Chondrocyte (in vitro differentiated cells): ENCODE measurements at places on chromosomes 7 and 10. TPM values are rescaled to one million over a fixed set of nuclear protein-coding genes. Genes with fewer than 3 reads are reported as not detected.

GRCh38 chr10:67296926-67297325, 371.1 kb downstream of the LRRTM3 start:
- DNase-seq, result no peak

DNA sequence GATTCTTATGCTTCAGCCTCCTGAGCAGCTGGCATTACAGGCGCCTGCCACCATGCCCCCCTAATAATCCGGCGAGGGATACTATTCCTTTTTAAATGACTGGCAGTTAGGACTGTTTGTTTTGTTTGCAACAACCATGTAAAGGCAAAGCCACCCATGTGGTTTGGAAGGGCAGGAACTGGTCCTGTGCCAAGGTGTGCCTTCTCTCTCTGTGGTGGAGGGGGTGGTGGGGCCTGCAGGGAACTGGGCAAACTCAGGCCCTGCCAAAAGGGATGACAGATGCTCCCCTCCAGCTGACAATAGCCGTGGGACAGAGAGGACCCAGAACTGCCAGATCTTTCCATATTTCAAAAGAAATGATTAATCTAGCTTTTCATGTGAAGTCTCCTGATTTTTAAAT, 23.5 kb upstream of the WAPL start:
- no peak for DNase-seq

DNA sequence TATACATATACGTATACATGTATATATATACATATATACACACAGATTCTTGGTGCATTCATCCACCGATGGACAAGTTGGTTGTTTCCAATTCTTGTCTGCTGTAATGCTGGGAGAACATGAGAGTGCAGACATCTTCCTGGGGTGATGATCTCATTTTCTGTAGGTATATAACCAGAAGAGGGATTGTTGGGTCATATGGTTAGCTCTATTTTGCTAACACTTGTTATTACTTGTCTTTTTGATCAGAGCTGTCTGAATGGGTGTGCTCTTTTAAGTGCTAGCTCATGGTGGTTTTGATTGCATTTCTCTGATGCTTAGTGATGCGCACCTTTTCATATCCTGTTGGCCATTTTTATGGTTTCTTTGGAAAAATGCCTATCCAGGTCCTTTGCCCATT, 106.4 kb downstream of the TAX1BP1 start:
- DNase-seq, result no peak

DNA sequence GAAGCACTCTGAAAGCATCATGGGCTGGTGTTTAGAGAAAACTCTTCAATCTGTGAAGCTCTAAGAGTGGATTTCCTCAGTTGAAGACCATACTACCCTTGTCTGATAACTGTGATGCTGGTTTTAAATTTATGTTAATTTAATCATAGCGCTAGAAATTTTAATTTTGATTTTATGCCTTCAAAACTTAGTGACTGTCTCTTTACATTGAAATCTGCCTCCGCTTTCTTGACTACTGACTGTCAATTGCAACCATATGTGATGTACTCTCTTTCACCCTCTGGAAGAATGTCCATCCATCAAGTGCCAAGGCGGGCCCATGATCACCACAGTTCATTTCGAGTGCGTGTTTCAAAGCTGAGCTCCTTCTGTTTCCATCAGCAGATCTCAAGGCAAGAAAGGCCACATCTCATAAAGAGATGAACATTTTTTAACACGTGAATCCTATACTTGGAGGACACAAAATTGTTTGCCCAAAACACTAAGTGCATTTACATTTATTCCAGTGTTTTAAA, 147.1 kb downstream of the ITGA8 start:
- no peak for DNase-seq

GRCh38 chr7:51289623-51290303, 26.8 kb downstream of the COBL start:
- DNase-seq, result no peak

DNA sequence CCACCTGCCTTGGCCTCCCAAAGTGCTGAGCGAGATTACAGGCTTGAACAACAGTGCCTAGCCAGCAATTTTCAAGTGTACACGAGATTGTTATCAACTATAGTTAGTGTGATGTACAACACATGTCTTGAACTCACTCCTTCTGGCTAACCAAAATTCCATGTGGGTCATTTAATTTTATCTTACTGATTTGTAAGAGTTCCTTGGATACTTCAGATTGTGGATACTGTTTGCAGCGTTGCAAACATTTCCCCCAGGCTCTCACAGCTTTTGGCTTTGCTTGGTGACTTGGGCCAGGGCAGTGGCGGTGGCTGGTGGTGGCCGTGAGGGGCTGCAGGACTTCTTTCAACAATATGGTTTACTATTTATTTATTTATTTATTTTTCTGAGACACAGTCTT, 8.5 kb upstream of the TMEM270 start:
- DNase-seq, result no peak

- no peak for DNase-seq
Measured at GRCh38 chr10:18647945-18648344, 3.4 kb downstream of the NSUN6 start.

GRCh38 chr7:112162142-112162766, 43.9 kb downstream of the DOCK4 start:
- DNase-seq, result no peak

DNA sequence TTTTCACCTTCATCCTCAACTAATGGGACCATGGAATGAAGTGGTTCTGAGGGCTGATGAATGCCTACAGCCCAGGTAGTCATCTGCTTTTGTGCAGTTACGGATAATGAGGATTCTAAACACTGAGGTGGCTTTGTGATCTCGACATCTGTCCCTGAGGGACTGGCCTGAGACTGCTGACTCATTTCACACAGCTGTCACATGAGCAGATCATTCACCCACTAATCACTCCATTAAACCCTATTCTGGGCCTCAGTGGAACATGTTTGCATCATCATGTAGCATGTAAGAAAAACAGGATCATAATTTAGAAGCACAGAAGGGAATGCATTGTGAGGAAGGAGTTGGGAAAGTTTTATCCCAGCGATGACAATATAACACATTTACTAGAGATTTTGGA, 79.4 kb upstream of the FEZF1 start:
- no peak for DNase-seq

DNA sequence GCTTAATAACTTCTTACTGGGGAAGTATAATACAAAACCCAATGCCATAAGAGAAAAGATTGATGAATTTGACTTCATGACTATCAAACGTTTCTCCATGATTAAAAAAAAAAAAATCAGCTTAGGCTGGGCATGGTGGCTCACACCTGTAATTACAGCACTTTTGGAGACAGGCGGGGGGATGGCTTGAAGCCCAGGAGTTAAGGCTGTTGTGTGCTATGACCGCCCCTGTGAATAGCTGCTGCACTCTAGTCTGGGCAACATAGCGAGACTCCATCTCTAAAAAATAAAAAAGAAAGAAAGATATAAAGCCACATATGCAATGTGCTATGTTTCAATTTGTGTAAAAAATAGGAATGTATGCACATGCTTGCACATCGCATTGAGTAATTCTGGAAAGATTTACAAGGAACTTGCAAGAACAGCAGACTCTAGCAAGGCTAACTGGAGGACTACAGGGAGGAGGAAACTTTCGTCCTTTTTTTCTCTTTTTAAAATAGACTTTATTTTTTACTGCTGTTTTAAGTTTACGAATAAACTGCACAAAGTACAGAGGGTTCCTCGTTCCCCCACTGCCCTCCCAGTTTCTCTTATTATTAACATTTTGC, 10.3 kb upstream of the RARRES2 start:
- DNase-seq, result no peak

- no peak for DNase-seq
Measured at GRCh38 chr10:128165536-128165935, 39.3 kb upstream of the MKI67 start.

- DNase-seq, result no peak
Measured at GRCh38 chr10:61836888-61837754, 64.4 kb upstream of the ARID5B start.

- DNase-seq, result no peak
Measured at GRCh38 chr10:44723082-44723481, 188.1 kb upstream of the TMEM72 start.

DNA sequence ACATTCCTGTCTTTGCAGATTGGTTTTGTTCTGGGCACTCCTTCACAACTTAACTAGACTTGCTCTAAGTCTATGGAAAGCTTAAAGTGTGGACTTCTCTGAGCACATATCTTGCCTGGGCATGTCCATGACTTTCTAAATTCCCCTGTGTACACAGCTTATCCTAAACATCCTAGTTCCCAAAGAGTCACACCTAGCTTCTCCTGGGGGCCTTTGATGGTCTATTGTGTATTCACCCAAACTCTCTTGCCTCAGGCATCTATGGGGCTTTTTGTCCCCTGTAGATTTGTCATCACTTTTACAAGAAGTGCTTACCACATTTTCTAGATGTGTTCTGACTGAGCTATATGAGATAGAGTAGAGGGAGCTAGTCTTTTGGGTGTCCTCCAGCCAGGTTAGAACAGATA, 12.2 kb upstream of the ZNF488 start:
- no peak for DNase-seq

GRCh38 chr7:66631471-66631870, 2.8 kb downstream of the KCTD7 start:
- no peak for DNase-seq

- no peak for DNase-seq
Measured at GRCh38 chr10:32333849-32334248, 13.1 kb downstream of the EPC1 start.

- no peak for DNase-seq
Measured at GRCh38 chr10:129533281-129533680, 66.2 kb downstream of the MGMT start.

- DNase-seq, result no peak
Measured at GRCh38 chr7:101823596-101823995, 6.2 kb downstream of the CUX1 start.

GRCh38 chr10:97154162-97154561, 31.6 kb downstream of the SLIT1 start:
- no peak for DNase-seq

The MICALL2 gene
- 44.5 to 56.9 TPM (median 45.2 TPM) in 3 replicates for total RNA-seq

The COL26A1 gene
- total RNA-seq, result 102 to 156 TPM (median 155 TPM) in 3 replicates

The SCIN gene
- 0.65 to 2.6 TPM (median 0.82 TPM) in 3 replicates for total RNA-seq

The CLDN12 gene
- total RNA-seq, result 21.0 to 29.5 TPM (median 27.6 TPM) in 3 replicates

The RBM20 gene
- total RNA-seq, result 1.4 to 3.8 TPM (median 3.6 TPM) in 3 replicates

The GNGT1 gene
- not detected in 3 replicates for total RNA-seq

The ADAM8 gene
- 1.3 to 3.2 TPM (median 2.3 TPM) in 3 replicates for total RNA-seq

The GDF2 gene
- total RNA-seq, result not detected in 3 replicates
